Activated CD4-positive, CD25-positive, alpha-beta regulatory T cell (primary cell): ENCODE measurements at places on chromosomes 6 and 20.
A peak's percentile ranks its signal among the peaks of the same experiment; 100 is the strongest.

- no peak for DNase-seq
Observed at GRCh38 chr6:111700135-111700690, 94.5 kb upstream of the TRAF3IP2 start.

DNA sequence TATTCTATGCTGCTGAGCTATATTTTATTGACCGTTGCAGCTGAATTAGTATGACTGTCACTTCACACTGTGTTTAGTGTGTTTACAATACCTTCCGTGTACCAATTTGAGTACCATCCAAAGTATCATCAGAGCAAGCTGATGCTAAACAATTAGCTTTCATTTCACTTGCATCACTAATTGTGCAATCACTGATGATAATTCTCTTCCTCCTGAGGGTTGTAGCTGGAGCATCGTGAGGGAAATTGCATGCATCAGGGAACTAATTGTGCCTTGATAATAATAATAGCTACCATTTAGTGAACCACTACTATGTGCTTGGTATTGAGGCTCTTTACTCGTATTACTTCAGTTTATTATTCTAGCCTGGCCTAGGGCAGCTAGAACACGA is 384.8 kb upstream of the SOX4 start:
- DNase-seq, result no peak

- no peak for DNase-seq
Observed at GRCh38 chr6:47086051-47086770, 44.1 kb upstream of the ADGRF1 start.

DNA sequence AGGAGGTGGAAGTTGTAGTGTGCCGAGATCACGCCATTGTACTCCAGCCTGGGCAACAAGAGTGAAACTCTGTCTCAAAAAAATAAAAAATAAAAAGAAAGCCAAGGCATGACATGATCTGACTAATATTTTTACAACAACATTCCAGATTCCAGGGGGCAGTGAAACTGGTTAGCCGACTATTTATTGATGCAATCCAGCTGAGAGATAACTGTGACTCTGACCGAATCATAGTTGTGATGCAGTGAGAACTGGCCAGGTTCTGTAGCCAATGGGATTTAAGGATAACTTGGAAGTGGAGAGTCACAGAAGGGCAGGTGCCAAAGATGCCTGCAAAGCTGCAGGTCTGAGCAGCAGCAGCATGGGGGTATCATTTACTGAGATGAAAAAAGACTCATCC is 82.9 kb upstream of the TSHZ2 start:
- DNase-seq, result no peak

- no peak for DNase-seq
Observed at GRCh38 chr20:3672547-3673171, 9.2 kb downstream of the ADAM33 start.

DNA sequence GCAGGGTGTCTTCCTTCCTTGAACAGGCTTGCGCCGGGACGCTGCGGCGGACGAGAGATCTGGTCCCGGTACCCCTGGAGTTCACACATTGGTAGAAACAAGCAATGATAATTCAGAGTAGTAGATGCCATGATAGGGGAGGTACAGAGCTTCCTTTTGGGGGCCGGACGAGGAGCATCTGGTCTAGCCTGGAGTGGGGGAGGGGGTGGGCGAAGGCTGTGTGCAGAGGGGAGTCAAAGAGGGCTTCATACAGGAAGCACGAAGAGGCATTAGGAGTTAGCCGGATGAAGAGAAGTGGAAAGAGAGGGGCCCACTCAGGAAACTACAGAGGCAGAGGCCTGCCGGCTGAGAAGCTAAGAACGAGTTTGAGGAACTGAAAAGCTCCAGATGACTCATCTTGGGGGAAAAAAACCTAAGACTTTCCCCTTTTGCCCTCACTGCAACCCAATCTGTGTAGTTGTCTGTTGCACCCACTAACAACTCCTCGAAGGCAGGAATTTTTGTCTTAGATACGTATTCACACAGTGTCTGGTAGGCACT is 611 bp downstream of the CNPY3 start:
- peak; percentile 45 for DNase-seq

GRCh38 chr6:143811501-143812157 is 31.5 kb upstream of the LTV1 start:
- no peak for DNase-seq

DNA sequence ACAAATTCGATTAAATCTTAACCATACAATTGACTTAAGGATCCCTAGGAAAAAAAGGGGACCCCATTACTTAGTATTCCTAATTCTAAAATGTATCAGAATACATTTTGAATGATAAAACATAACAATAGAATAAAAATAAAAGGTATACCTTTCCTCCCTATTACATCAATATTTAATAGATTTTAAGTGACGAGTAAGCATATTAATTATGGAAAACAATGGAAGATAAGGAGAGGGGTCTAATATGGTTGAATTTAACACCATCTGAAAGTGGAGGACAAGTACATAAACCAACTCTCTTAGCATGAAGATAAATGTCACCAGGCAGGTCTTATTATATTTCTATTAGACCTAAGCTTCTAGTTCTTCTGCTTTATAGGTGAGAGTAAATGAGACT is 232.1 kb downstream of the HAO1 start:
- no peak for DNase-seq

DNA sequence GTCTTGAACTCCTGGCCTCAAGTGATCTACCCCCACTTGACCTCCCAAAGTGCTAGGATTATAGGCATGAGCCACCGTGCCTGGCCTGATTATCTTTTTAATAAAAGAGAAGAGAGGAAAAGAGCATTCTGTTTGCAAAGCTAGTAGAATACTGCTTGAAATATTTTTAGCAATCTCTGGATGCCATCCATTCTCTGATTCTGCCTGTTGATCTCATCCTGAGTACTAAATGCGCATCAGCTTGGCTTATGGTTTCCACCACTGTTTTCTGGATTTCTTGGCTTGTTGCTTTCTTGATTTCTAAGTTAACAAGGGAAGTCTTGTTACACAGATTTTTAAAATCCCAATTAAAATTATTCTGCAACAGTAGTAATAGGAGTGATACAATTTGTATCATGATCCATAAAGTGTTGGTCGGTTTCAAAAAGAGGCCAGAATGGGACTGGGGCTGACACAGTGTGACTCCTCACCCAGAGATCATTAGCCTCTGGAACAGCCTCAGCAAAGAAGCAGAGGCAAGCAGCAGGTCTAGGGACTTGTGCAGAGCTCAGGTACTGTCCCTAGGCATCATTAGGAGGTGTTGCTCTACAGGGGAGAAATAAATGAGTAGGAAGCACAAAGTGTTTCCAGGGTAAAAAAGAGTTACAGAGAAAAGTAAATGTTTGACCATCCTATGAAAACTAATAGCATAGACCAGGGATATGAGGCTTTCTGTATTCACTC is 17.8 kb upstream of the SLC16A10 start:
- DNase-seq, result no peak

- DNase-seq, result no peak
Observed at GRCh38 chr20:14098261-14098660, 102.9 kb downstream of the MACROD2 start.

DNA sequence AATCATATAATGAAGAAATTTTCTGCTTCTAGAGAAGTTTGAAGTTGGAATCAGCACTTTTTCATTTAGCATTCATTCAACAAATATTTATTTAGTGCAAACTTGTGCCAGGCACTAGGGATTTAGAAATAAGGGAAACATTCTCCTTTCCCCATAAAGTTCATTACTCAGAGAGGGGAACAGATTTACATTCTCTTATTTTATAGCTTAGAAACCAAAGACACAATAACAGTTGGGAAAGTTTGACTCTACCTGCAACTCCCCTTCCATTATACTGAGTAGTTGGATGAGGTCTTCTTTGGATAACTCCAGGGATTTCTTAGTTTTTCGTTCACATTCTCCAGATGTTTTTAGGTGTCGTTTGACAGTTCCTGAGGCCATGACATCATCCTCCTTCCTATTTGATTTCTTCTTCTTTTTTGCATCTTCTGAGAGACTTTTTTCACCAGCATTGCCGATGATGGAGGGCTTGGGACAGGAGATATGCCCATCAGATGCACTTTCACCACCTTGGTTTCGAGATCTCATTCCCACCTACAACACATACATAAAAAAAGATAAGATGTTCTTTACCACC is 79.1 kb downstream of the FILIP1 start:
- DNase-seq, result no peak

DNA sequence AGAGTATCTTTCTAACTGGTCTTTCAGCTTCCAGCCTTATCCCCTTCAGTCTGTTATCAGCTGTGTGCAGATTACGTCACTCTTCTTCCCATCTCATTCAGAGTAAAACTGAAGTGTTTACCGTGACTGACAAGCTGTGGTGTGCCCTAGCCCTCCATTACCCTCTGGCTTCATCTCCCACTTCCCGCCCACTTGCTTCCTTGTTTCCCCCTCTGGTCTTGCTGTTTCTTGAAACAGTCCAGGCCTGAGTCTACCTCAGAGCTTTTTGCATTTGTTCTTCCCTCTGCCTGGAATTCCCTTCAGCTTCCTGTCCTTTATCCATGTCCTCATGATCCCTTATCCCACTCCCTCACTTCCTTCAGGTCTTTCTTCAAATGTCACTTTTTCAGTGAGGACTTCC is 66.9 kb downstream of the CARMIL1 start:
- no peak for DNase-seq

DNA sequence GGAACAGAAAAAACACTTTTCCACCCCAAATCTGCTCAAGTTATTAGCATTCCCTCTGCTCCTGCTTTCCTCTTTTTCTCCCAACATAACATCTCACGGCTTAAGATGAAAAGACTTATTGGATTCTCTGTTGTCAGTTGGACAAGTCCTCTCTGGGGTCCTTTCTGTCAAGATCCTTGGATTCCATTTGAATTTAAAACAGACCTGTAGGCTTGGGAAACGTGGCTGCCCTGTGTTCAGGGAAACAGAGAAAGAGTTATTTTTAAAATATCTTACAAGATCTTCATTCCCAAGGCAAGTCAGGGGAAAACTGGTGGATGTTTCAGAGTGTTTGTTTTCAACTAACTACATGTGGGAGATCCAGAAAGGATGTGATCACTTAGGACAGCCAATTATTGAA is 322.9 kb downstream of the SAMD5 start:
- DNase-seq, result no peak

DNA sequence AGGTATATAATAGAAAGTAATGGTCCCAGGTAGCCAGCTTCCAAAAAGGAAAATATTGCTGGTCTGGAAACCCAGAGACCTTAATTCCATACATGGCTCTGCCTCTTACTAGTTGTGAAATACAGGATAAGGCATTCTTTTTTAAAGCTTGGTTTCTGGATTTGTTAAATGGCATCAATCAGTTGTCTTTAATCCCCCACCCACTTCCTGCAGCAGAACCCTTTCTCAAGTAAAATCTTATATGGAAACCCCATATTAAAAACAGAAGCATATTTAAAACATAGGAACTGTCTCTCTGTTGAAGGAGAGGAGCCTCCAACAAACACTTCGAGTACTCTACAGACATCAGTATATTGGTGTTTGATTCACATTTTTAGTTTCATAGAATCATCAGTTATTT is 6.2 kb upstream of the LCA5 start:
- DNase-seq, result no peak

GRCh38 chr20:1917786-1918185 is 22.6 kb downstream of the SIRPA start:
- DNase-seq, result no peak

DNA sequence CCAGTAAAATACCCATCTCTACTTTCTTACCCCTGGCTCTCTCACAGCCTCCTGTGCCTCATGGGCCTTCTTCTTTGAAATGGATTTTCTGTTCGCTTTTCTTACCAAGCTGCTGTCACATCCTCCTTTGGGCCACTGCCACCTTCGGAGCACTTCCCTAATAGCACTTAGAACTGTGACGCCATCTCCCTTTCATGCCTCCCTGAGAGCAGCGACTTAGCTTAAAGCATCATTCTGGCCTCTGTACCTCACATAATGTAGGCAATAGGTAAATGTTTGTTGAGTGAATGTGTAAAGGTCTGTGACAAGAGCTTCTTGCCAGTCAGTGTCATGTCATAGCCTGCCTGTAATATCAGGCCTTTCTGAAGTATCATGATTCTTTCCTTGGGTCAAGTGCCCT is 78.8 kb downstream of the ADGRG6 start:
- no peak for DNase-seq

DNA sequence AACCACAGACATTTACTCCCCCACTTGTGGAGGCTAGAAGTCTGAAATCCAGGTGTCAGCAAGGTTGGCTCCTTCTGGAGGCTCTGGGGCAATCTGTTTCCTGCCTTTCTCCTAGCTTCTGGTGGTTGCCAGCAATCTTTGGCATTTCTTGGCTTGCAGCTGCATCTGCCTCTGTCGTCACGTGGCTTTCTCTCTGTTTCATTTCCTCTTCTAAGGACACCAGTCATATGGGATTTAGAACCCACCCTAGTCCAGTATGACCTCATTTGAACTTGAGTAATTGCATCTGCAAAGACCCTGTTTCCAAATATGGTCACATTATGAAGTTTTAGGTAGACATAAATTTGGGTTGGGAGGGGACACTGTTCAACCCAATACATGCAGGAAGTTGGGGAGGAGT is 56.2 kb upstream of the EPB41L1 start:
- DNase-seq, result no peak

- DNase-seq, result no peak
Observed at GRCh38 chr20:21360705-21361104, 36.6 kb downstream of the NKX2-4 start.

DNA sequence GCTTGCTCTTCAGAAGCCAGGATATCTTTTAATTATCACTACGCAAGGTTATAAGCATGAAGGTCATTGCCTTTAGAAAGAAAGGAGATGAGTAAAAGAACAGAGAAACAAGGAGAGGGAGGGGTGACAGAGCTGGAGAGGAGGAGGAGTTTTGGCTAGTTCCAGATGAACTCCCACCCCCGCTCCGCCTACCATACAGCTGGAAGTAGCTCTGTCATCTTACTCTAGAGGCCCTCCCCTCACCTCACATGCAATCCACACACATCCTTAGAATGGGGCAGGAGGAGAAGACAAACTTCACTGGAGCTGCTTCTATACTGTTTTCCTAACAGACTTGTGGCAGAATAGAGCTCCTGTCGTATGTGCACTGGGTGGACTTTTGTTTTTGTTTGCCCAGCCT is 144.7 kb downstream of the SCML4 start:
- DNase-seq, result no peak

GRCh38 chr20:2125474-2126112 is 24.0 kb downstream of the STK35 start:
- DNase-seq, result no peak

- no peak for DNase-seq
Observed at GRCh38 chr6:43286980-43287716, 10.9 kb upstream of the SLC22A7 start.

GRCh38 chr6:42970871-42971612 is 7.9 kb downstream of the PEX6 start:
- no peak for DNase-seq

GRCh38 chr20:327186-328026 is 2.1 kb downstream of the SOX12 start:
- peak; percentile 29 for DNase-seq

GRCh38 chr20:36113036-36113435 is 41.5 kb upstream of the EPB41L1 start:
- DNase-seq, result no peak

- no peak for DNase-seq
Observed at GRCh38 chr6:160435935-160436334, 87.8 kb downstream of the SLC22A3 start.

GRCh38 chr6:142570221-142570671 is 268.4 kb downstream of the ADGRG6 start:
- DNase-seq, result no peak
